AG08395 (cell line): ENCODE measurements at places on chromosomes 16 and 17.

DNA sequence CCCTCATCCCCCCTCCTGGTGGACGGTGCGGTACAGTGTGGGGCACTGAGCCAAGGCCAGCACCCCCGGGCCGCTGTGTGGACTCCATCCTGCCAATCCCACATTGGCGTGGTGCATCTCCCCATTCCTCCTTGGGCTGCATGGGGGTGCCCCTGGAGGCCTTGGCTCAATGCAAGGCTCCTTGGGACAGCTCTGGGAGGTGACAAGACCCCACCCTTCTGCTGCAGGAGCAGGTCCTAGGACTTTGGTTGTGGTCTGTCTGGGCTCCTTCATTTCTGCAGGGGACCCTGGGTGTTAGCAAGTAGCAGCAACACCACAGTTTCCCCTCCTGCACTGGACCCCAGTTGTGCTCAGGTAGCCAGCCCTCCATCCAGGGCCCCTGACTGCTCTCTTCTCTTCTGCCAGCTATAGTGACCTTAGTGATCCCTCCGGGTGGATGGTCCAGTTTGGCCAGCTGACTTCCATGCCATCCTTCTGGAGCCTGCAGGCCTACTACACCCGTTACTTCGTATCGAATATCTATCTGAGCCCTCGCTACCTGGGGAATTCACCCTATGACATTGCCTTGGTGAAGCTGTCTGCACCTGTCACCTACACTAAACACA, 1.3 kb downstream of the PRSS21 start:
- no peak for DNase-seq

DNA sequence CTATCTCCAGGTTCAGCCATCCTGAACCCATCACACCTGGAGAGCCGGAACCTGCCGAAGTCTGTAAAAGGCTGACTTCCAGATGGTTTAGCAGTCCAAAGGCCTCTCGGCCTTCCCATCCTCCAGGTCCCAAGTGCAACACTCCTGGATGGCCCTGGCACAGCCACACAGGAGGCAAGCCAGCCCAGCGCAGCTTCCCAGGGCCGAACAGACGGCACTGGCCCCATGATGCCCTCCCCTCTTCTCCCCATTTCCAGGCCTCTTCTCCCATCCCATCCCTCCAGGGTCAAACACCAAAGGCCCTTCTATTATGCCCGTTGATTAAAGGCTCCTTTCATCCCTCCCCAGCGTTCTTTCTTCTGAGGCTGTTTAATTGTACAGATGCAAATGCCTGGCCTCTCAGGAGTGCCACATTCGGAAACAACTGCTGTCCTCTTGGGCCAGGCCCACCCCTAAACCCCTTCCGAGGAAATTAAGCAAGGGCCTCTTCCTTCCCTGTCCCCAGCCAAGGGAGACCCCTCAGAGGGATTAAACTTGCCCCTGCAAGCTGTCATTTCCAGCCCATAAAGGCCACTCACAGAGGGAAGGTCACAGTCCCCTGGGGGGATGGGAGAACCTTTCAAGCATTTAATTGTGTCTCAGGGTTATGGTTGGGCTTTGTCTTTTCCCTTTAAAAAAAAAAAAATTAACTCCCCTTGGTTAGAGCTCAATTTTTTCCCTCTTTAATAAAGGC, 30.8 kb downstream of the AXIN2 start:
- DNase-seq: no peak

DNA sequence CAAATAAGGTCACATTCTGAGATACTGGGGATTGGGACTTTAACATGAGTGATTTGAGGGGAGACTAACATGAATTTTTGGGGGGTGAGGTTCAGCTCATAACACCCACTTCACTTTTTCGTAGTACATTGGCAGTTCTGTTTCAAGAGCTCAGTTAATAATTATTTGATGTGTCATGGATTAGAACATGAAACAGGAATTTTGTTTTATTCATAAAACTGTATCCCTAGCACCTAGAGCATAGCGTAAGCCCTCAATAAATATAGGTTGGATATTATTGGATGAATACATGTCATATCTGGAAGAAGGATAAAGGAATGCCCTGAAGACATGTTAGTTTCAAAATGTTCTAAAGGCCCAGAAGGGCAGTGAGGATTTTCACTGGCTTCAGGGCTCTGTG, 119.8 kb downstream of the PRKCA start:
- DNase-seq: no peak

- no peak for DNase-seq
These were observed 13.2 kb upstream of the RBFOX3 start for GRCh38 chr17:79623786-79624717.

GRCh38 chr17:2854143-2855055, 58.2 kb downstream of the RAP1GAP2 start:
- DNase-seq: no peak

DNA sequence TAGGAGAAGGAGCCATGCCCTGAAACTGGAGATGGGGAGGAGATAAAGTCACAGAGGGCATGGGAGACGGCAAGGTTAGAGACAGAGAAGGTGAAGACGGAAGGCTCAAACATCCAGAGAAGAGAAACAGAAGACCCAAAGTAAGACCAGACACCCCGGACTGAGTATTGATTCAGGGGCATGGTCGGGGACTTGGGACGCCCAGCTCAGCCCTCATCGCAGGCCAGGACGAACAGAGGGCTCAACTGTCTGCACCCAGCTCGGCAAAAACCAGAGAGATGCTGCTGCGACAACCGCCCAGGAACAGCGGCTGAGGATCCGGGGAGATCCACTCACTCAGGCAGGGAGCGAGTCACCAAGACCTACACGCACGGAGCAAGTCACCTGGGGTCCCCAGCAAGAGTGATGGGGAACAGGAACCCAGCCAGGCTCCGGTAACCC, 999 bp downstream of the XYLT1 start:
- peak; percentile 31 for DNase-seq

DNA sequence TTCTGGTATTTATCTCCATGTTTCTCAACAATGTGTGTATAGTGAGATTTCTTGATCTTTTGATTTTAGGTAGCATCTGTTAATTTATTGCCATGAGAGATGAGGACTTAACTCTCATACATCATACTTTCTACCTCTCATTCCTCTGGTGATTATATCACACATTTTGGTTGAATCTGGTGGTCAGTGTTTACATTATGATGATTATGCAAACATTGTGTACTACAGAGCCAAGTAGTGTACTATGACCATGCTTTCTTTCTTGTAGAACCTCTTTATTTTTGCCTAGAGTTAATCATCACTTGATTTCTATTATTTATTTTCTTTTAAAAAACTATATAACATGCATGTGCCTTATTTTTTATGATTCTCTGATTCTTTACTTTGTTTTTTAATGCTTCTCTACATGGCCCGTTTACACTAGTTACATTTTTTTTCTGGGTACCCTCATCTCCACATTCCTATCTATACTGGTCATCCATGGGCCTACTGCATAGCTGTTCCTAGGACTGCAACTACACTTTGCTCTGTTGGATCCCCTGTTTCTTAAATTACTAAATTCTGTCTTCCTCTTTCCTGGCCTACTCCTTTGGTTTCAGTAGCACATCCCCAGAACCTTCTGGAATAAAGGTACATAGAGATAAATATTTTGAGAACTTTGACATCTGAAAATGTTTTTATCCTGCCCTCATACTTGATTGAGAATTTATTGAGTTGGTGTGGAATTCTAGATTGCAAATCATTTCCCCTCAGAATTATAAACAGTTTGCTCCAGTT, 63.0 kb upstream of the LRRC37A3 start:
- no peak for DNase-seq

DNA sequence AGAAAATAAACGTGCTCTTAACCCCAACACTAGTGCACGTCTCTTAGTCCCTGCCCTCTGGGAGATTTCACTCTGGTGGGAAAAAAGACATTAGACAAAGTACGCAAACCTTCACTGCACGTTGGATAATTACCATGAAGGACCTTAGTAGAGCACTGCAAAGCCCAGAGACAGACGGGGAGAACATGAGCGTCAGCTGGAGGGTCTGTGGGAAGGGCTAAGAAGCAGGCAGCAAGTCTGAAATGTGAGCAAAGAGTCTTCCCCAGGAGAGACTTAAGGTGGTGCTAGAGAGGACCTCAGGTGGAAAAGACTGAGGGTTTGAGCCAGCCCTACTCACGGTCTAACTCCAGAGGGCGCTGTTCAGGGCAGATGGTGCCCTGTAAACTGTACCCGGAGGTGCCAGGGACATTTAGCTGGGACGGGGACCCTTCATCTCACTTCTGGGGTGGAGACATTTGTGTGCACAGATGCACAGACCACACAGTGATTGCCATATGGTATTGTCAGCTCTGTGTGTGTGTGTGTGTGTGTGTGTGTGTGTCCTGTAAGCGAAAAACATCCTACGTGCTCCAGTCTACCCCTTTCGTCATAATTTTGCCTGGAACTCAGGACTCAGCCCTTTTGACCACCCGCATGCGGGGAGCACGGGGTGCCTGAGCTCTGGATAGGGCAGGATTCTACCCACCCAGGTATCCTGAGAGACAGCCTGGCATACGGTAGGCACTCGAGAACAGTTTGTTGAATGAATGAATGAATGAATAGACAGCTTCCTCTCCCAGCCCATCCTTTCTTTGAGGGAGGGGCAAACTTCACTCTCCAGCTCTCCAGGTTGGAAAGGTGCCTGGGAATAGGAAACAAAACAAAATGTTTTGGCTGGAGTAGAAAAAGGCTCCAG, 10.1 kb upstream of the STAC2 start:
- DNase-seq: peak; percentile 62

- DNase-seq: no peak
These were observed 329.4 kb upstream of the CCL2 start for GRCh38 chr17:33925649-33926048.

- no peak for DNase-seq
These were observed 148.0 kb upstream of the FOXF1 start for GRCh38 chr16:86362155-86362849.
